PC-3 (cell line): ENCODE measurements at places on chromosomes 3 and 15. TPM values are rescaled to one million over a fixed set of nuclear protein-coding genes. Genes with fewer than 3 reads are reported as not detected.

GRCh38 chr3:39432342-39432741 is 25.8 kb downstream of the RPSA start:
- H3K27me3 ChIP-seq, result no peaks in the 10 kb centered on the region
- DNase-seq, result peak; percentile 67
- H3K36me3 ChIP-seq, result no peaks in the 10 kb centered on the region
- peaks cover 16% of the 10 kb centered on the region for H3K4me1 ChIP-seq
- H3K4me3 ChIP-seq, result no peak overlapping the region

DNA sequence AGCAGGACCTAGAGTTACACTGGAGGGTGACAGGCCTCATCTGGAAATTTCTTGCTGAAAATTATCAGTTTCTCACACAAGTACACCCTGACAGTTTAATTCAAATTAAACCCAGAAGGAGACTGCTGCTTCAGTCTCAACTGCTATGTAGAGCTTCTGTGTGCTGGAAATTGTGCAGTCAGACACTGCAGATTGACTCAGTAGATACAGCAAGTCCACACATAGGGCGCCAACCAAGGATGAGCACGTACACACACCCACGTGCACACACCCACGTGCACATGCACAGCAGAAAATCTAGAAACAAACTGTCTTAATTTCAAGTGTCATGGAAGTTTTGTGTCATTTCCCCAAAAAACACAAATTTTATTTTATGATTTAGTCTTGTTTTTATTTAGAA is 192.9 kb downstream of the PDE8A start:
- H3K27ac ChIP-seq, result no peak overlapping the region
- no peak overlapping the region for H3K4me3 ChIP-seq
- peaks cover 11% of the 10 kb centered on the region for H3K4me1 ChIP-seq
- no peak for DNase-seq

DNA sequence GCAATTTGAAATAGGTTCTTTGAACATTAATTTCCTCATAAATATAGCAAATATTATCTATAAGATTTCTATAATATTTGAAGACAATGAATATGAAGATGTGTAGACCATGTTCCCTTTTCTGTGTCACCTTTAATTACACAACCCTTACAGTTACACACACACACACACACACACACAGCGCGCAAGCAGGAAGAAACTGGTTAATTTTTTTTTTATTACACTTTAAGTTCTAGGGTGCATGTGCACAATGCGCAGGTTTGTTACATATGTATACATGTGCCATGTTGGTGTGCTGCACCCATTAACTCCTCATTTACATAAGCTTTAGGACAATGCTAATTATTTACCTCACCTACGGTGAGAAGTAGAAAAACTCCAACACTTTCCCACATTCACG is 122.9 kb downstream of the TPRG1 start:
- H3K27me3 ChIP-seq, result no peaks in the 10 kb centered on the region
- no peak overlapping the region for H3K27ac ChIP-seq
- H3K4me1 ChIP-seq, result peaks cover 42% of the 10 kb centered on the region

DNA sequence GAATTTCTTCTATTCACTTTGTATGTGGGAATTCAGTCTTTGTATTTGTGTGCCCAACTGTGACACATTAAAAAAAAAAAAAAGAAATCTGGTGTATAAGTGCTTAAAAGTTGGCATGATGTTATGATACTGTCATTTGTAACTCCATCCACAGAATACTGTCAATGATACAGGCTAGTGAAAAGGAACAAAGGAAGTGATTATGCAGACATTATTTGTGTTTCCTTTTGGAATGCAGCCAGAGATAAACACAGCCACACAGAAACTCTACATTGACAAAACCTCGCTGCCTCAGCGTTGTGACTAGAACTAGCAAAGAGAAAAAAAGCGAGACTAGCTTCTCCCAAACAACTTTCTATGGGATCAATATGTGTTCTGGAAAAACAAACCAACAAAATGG is 519.2 kb upstream of the AGTR1 start:
- H3K27ac ChIP-seq, result no peak overlapping the region
- no peak overlapping the region for H3K4me3 ChIP-seq
- H3K4me1 ChIP-seq, result no peaks in the 10 kb centered on the region

The EPHB3 gene
- 18.2 and 23.1 TPM in 2 replicates for total RNA-seq

The SLC38A3 gene
- 0.17 and 3.3 TPM in 2 replicates for total RNA-seq

The GOLGA8J gene
- not detected in 2 replicates for total RNA-seq

- no peak overlapping the region for H3K4me3 ChIP-seq
- H3K36me3 ChIP-seq, result no peaks in the 10 kb centered on the region
- DNase-seq, result no peak
- no peak overlapping the region for H3K27ac ChIP-seq
- H3K27me3 ChIP-seq, result no peaks in the 10 kb centered on the region
These were observed 8.8 kb downstream of the SNTN start for GRCh38 chr3:63661242-63661641.

- H3K4me1 ChIP-seq, result peaks cover 6% of the 10 kb centered on the region; the same call in 1 of the 2 replicates
- H3K27me3 ChIP-seq, result no peaks in the 10 kb centered on the region
- H3K36me3 ChIP-seq, result no peaks in the 10 kb centered on the region
- DNase-seq, result no peak
These were observed 10.3 kb upstream of the SLCO2A1 start for GRCh38 chr3:134040066-134040465.

The GP9 gene
- total RNA-seq, result not detected in 2 replicates

DNA sequence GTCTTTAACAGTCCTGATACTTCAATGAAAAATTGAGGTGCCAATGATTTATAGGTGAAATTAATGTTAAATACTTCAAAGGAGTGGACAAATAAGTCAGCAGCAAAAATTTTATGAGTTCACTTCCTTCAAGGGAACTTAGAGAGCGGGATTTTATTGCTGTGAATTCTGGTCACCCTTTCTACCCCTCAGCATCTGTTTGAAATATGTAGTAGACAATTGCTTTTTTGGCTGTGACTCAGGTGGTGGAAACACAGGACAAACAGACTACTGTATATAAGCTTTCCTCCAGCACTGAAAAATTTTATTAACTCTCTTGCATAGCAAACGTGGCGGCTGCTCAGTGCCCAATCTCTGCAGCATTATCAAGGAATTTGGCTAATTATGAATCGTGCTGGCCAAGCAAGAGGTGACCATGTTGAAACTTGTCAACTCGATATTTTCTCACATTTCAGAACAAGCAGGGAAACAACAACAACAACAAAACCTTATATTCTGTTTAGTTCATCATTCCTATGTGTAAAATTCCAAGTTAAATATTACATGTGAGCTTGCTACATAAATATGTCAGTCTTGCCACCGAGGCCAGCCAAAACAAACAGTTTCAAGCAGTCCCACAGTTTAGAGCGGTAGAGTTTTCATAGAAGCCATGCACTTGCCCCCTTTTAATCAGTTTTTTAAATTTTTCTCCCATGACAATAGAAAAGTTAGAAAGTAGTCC is 420.2 kb downstream of the FOXP1 start:
- no peak overlapping the region for H3K4me3 ChIP-seq
- peaks cover 15% of the 10 kb centered on the region for H3K4me1 ChIP-seq
- no peaks in the 10 kb centered on the region for H3K36me3 ChIP-seq
- no peak for DNase-seq

- no peak overlapping the region for H3K27ac ChIP-seq
- no peak for DNase-seq
- H3K4me1 ChIP-seq, result peaks cover 12% of the 10 kb centered on the region
- H3K36me3 ChIP-seq, result no peaks in the 10 kb centered on the region
- no peaks in the 10 kb centered on the region for H3K27me3 ChIP-seq
These were observed 116.1 kb downstream of the IMPG2 start for GRCh38 chr3:101204246-101204645.

GRCh38 chr3:113623324-113623723 is 73.1 kb downstream of the USF3 start:
- no peak overlapping the region for H3K27ac ChIP-seq
- DNase-seq, result no peak
- H3K36me3 ChIP-seq, result 0 out of 2 replicates have a peak, but pooled peaks cover 3% of the 10 kb centered on the region
- no peaks in the 10 kb centered on the region for H3K4me1 ChIP-seq
- no peak overlapping the region for H3K4me3 ChIP-seq
- H3K27me3 ChIP-seq, result no peaks in the 10 kb centered on the region

The ENTPD3 gene
- total RNA-seq, result 6.0 and 7.1 TPM in 2 replicates

DNA sequence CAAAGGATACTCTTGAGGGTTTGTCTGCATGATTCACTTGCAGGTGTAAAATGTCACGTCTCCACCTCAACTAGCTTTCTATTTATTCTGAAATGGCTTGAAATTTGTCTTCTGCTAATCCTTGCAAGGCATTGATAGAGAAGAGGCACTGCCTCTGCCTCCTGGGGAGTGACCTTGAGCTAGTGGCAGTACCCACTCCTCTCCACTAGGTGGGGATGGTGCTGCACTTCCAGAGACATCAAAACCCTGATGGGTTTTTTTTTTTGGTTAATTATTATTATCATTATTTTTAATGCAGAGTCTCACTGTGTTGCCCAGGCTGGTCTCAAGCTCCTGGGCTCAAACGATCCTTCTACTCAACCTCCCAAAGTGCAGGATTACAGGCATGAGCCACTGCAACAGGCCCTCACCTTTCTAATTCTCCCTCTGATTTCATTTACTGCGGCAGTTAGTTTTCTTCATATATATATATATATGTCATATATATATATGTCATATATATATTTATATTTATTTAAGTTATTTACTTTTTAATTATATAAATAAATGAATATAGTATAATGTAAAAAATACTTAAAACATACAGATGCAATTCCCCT is 117.6 kb upstream of the EIF1B start:
- peak; percentile 78 for DNase-seq
- peaks cover 20% of the 10 kb centered on the region for H3K27me3 ChIP-seq
- H3K4me1 ChIP-seq, result no peaks in the 10 kb centered on the region
- no peak overlapping the region for H3K4me3 ChIP-seq
- H3K27ac ChIP-seq, result no peak overlapping the region
- H3K36me3 ChIP-seq, result no peaks in the 10 kb centered on the region

DNA sequence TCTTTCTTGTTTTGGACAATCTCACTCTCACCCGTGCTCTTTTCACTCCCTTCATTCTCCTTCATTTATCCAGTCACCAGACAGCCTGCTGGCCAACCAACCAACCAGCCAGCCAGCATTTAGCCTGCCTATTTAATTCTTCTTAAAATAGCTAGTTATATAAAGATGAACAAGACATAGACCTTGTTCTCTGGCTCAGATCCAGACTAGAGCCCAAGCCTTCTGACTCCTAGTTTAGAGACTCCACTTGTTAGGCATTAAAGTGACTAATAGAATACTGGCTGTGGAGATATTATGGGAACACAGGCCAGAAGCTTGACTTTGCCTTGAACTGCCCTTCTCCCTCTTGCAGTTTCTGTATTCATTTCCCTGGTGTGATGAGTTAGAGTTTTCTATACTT is 215.3 kb upstream of the THRB start:
- no peak overlapping the region for H3K4me3 ChIP-seq
- H3K4me1 ChIP-seq, result no peaks in the 10 kb centered on the region
- no peak for DNase-seq
- no peaks in the 10 kb centered on the region for H3K36me3 ChIP-seq

DNA sequence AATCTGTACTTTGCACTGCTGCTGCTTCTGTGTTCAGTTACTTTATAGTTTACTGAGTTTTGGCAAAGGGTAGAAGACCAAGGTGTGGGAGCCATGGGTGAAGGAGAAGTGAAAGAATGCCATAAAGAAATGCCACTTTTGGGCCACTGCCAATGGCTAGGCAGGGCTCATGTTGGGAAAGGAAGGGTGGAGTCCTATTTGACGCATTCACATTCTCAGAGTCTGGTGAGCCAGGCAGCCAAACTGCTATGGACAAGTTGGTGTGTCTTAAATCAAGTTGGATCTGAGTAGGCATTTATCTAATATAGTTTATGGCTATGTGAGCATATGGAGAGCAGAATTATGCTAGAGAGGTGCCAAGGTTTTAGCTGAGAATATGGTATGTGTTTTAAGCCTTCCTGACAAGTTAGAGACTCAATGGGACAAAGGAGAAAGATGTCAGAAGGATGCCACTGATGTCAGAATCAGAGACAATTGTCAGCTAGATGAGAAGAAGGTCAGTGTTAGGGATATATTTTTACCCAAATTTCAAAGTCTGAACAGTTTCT is 296.1 kb downstream of the AGBL1 start:
- H3K27ac ChIP-seq, result no peak overlapping the region
- no peak for DNase-seq
- H3K36me3 ChIP-seq, result no peaks in the 10 kb centered on the region
- no peak overlapping the region for H3K4me3 ChIP-seq

GRCh38 chr3:193240436-193240849 is 579 bp upstream of the PLAAT1 start:
- no peaks in the 10 kb centered on the region for H3K4me1 ChIP-seq
- H3K27me3 ChIP-seq, result peaks cover 39% of the 10 kb centered on the region
- no peaks in the 10 kb centered on the region for H3K36me3 ChIP-seq
- no peak for DNase-seq

- no peak overlapping the region for H3K4me3 ChIP-seq
- H3K27ac ChIP-seq, result no peak overlapping the region
- H3K4me1 ChIP-seq, result no peaks in the 10 kb centered on the region
- no peaks in the 10 kb centered on the region for H3K27me3 ChIP-seq
These were observed 49.2 kb downstream of the SLC41A3 start for GRCh38 chr3:126034481-126035361.

DNA sequence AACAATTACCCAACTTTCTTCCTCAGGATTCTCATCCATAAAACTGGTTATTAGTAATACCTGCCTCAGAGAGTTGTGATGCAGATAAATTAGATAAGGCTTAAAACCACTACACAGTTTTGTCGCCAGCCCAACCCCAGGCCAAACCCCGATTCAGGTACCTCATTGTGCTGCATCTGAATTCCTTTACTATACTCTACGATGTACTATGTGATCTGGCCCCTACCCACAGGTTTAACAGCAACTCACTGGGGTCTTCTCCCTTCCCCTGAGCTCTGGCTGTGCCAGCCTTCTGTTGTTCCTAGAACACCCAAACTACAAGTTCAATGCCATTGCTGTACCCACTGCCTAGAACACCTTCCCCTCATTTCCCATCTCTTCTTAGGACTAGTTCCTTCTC is 64.6 kb downstream of the MYO5A start:
- H3K36me3 ChIP-seq, result no peaks in the 10 kb centered on the region
- H3K4me1 ChIP-seq, result peaks cover 10% of the 10 kb centered on the region; the same call in 1 of the 2 replicates
- no peak overlapping the region; the same call in 1 of the 2 replicates for H3K27ac ChIP-seq
- DNase-seq, result no peak

The PARP15 gene
- not detected in 2 replicates for total RNA-seq

The TYRO3 gene
- 20.0 and 23.5 TPM in 2 replicates for total RNA-seq

- no peaks in the 10 kb centered on the region for H3K4me1 ChIP-seq
- H3K4me3 ChIP-seq, result no peak overlapping the region
- H3K27me3 ChIP-seq, result no peaks in the 10 kb centered on the region
- H3K27ac ChIP-seq, result no peak overlapping the region
- no peaks in the 10 kb centered on the region for H3K36me3 ChIP-seq
- peak; percentile 53 for DNase-seq
These were observed 16.1 kb downstream of the SLC28A2 start for GRCh38 chr15:45268135-45268534.

The SLC12A8 gene
- total RNA-seq, result 11.0 and 11.7 TPM in 2 replicates

- no peak overlapping the region for H3K4me3 ChIP-seq
- H3K27ac ChIP-seq, result no peak overlapping the region
- no peaks in the 10 kb centered on the region for H3K36me3 ChIP-seq
- DNase-seq, result peak; percentile 50
These were observed 261.8 kb upstream of the CBLB start for GRCh38 chr3:106130384-106131198.

The RNU5B-1 gene
- not detected in 2 replicates for total RNA-seq

DNA sequence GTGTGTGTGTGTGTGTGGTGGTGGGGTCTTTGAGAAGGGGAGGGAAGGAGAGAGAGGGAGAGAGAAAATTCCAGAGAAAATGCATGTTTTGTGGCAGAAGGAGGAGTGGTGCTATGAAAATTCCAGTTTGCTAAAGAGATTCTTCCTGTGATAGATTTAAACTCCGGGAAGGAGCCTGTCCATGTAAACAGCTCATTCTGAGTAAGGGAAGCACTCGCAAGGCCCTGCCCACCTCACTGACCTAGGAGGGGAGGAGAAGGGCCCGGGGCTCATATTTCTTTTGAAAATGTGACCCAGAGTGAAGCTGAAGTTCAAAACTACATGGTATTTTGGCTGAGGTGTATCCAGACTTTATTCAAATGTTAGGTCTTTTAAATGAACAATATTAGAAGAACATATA is 41.3 kb downstream of the ADAMTSL3 start:
- H3K27ac ChIP-seq, result peak overlapping the region; percentile 83
- H3K27me3 ChIP-seq, result no peaks in the 10 kb centered on the region
- no peak overlapping the region for H3K4me3 ChIP-seq

The CFAP20DC gene
- 13.8 and 15.4 TPM in 2 replicates for total RNA-seq
